ENCODE measurements at places on chromosomes 7 and 10.

- peak; percentile 12 for DNase-seq
Measured at GRCh38 chr7:137343281-137343841, at the start of gene PTN. Gene PTN, minus strand, starts transcription at chr7:137343733. Its CDS starts 88,760 bp downstream, at chr7:137254973.

- DNase-seq: no peak
Measured at GRCh38 chr7:129768614-129769399, 157.3 kb downstream of the NRF1 start.

DNA sequence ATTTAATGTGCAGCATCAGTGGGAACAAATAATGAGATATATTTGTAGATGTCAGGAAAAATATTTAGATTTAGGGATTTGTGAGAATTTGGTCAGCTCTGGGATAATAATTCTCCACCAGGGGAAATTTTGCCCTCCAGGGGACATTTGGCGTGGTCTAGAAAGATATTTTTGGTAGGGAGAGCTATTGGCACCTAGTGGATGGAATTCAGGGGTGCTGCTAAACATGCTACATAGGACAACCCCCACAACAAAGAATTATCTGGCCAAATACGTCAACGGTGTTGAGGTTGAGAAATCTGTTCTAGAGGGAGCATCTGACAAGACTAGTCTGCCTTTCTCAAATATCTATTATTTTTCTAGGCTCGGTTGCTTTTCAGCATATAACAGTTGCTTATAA lies 2.1 kb downstream of the ADK start:
- DNase-seq: no peak

GRCh38 chr7:84913731-84914130 lies 273.1 kb downstream of the SEMA3D start:
- peak; percentile 11 for DNase-seq

DNA sequence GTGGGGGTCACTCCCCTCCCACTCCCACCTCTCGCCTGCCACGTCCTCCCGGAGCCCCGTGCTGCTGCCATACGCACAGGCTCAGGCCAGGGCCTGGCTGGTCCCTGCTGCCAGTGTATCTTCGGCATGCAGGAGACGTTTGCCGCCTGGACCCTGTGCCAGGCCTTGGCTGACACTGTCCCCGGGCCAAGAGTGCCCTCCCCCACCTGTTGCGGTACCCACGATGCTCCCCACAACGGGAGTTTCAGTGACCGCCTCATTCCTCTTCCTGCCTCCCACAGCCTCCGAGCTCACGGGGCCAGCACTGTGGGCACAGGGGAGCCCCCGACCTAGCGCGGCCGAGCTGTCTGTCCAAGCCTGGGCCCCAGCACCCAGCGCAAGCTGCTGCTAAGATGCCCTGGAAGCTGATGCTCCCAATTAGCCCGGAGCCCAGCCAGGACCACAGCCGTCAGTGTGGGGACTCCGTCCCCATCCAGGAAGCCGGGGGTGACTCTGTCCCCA lies 7.4 kb downstream of the TTYH3 start:
- DNase-seq: no peak

GRCh38 chr7:140034421-140034820 lies 28.3 kb downstream of the PARP12 start:
- DNase-seq: no peak

DNA sequence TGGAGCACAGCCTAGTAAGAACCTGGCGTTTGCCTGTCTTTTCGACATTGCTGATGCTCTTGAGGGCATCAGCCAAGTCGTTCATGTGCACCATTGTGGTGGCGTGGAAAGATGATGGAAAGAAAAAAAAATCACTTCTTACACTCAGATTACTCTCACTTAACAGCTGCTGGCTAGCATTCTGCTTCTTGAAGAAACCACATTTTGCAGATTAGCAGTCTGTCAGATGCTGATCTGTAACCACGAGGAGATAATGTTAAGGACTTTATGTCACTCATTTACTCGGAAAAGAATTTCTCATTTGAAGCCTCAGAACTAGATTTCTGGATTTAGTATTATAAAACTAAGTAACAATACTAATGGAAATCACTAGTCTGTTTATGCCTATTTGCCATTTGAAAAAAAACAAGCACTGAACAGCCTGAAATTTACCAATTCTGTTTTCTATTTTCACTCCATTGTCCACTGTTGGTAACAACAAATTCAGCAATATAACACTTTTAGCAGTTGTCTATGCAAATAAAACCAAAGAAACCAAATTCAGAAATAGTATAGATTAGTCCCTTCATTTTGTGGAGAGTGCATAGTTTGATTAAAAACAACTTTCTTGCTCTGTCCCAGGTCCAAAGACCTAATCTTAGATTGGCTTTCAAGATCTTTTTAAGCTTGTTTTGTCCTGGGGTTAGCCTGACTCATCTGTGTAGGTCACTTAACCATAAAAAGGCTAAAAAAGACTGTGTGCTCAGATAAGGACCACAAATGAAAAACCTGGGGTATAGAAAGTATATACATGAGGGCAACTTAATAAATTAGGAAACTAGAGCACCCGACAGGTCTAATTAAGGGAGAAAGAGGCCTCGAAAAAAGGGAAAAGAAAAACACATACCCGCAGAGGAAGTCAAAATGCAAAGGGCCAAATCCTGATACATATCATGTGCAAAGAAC lies 67.5 kb downstream of the NT5C2 start:
- no peak for DNase-seq

DNA sequence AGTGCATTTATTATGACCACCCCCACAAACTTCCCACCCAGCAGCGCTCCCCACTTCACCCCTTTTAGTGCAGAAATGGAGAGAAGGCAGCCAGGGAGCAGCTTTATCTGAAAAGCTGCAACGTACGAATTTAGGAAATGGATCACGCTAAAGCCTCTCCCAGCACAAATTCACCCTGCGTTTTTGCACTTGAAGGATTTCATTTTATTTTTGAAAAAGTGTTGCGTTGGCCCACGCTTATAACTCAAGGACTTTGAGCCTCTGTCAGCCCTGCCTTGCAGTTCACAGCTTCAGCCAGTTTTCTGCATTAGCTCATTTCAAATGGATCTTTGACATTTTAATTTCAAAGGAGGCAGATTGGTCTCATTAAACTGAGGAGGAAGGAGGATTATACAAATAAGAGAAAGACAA lies 556.1 kb downstream of the KCNMA1 start:
- DNase-seq: no peak

DNA sequence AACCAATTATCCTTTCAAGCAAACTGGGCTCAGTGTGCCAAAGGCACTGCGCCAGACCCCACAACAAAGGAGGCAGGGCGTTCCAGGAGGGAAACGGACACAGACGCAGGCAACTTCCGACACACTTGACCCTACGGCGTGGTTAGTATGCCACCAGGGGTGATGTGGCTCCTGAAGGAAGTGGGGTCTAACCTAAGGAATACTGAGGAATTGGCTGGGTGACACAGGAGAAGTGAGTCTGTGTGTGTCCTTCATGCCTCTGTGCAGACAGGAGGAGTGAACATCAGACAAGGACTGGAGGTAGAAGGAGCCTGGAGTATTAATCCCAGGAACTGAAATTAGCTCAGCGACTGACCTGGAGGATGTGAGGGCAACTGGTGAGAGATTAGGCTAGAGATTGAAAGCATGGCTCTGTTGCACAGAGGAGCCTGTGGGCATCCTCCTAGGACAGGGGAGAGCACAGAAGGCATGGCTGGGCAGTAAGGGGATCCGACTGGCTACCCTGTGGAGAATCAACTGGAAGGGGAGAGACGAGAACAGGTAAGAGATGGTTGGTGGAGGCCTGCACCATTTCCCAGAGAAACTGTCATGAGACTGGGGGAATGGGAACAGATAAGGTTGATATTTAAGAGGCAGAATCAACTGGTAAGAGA lies 27.8 kb downstream of the GSDME start:
- DNase-seq: no peak

- no peak for DNase-seq
Measured at GRCh38 chr7:139643951-139644585, 120.6 kb downstream of the CLEC2L start.

GRCh38 chr7:6117533-6117932 lies 86.4 kb downstream of the ANKRD61 start:
- no peak for DNase-seq

GRCh38 chr7:22582863-22583622 lies 83.1 kb upstream of the STEAP1B start:
- DNase-seq: peak; percentile 77

DNA sequence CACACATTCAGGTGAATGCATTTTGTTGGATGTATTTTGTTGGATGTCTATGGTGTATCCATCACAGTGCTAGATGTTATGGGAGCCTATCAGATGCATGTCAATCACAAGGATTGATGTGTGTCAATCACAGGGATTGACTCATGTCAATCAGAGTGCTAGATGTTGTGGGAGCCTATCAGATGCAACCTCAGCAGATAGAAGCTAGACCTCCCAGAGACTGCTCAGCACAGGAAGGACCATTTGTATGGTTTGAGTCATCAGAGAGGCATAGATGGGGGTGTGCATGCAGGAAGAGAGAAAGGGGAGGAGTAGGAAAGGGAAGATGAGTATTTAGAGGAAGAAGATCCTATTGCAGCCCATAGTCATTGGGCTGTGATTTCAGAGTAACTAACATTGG lies 48.3 kb upstream of the PITRM1 start:
- DNase-seq: no peak

DNA sequence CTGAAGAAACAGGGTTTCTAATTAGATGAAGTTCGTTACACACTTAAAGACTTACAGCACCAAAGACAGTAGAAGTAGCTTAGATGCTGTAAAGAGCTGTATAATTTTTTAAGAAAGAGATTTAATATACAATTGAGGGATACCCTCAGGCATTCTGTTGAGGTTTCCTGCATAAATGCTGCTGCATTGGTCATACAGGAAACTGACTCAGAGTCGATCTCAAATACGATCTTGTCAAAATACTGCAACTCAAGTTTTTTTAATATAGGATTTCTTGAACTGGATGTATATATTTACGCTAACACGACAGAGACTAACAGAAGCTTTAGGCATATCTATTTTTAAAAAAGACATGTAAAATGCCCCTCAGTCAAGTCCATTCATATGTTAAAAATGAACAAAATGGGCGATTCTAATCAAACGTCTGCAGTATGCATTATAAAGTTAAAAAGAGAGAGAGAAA lies 2.4 kb upstream of the ARID5B start:
- no peak for DNase-seq

GRCh38 chr7:116583653-116584052 lies 58.8 kb downstream of the CAV1 start:
- no peak for DNase-seq

- DNase-seq: peak; percentile 56
Measured at GRCh38 chr10:94043431-94043990, 49.8 kb downstream of the PLCE1 start.

DNA sequence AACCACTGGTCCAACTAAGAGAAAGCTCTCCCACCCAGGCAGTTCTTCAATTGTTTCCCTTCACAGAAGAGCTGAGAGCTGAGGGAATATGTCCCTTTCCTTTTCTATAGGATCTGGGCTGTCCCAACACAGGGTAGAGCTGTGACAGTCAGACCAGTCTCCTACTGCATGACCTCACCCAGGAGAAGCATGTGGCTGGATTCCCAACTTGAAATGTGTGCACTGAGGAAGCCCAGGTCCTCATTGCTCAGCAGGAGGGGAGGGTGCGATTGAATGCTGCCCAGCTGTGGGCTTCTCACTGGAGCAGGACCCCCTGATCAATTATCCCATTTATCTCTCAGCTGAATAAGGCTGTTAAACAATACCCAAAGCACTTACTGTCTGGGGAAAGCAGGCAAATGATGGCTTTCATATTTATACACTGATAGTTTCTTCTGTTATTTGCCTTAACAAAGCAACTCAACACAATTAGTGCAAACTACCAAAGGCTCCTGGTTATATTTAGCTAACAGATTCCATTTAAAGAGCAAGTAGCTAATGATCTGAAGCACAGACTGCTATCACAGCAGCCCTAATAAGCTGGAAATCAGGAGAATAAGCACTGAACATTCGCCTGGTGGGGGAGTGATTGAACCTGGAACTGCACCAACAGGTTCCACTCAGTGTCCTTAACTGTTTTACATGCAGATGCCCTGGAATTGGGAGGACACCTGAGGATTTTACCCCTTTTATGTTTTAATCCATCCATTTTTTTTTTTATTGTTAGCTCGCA lies 508.8 kb downstream of the CCSER2 start:
- no peak for DNase-seq

GRCh38 chr7:124088590-124088989 lies 55.7 kb upstream of the TMEM229A start:
- DNase-seq: no peak

- no peak for DNase-seq
Measured at GRCh38 chr7:24419511-24419910, 135.5 kb downstream of the NPY start.

- DNase-seq: no peak
Measured at GRCh38 chr10:101814466-101815071, 3.7 kb downstream of the OGA start.

GRCh38 chr7:27193335-27194001 lies 6.4 kb downstream of the HOXA13 start:
- no peak for DNase-seq

DNA sequence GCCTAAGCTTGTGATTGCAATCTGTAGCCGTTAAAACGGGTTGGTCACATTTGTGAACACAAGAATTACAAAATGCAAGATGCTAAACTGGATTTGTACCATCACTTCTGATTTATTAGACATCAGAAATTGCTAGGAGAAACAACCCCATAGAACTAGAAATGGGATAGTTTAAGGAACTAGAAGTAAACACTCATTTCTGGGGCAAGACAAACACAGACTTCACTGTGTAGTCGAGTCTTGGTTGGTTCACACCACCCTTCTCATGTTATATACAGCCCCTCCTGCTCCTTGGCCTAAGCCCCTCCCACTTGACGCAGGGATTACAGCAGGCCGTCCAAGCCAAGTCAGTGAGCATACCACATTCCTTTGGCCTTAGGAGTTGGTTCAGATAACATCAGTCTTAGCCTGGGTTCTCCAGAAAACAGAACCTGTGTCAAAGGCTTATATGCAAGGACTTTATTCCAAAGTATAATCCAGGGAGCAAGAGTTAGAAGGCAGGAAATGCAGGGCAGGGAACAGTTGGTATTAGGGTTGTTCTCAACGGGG lies 2.0 kb upstream of the NRAP start:
- peak; percentile 67 for DNase-seq

GRCh38 chr7:130896898-130897514 lies 163.0 kb upstream of the KLF14 start:
- DNase-seq: no peak

All from BJ (cell line).